Fibroblast of skin of scalp (primary cell): ENCODE measurements at places on chromosomes 7 and 10.
A peak's percentile ranks its signal among the peaks of the same experiment; 100 is the strongest.

DNA sequence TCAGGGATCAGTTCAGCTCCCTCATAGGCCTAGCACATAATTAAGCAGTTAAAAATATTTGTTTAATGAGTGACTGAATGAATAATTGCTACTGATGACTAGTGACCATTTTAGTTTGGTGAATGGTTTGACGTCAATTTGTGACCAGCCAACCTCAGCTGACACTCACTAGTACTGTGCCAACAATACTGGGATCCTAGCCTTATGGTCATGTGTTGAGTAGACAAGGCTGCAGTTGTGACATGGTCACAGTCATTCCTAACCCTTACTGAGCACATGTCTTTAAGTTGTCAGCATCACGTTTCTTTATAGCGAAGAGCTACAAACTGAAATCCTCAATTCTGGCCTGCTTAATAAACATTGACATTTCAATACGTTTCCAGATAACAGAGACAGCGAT lies 86.9 kb upstream of the SLC26A5 start:
- no peak for DNase-seq

DNA sequence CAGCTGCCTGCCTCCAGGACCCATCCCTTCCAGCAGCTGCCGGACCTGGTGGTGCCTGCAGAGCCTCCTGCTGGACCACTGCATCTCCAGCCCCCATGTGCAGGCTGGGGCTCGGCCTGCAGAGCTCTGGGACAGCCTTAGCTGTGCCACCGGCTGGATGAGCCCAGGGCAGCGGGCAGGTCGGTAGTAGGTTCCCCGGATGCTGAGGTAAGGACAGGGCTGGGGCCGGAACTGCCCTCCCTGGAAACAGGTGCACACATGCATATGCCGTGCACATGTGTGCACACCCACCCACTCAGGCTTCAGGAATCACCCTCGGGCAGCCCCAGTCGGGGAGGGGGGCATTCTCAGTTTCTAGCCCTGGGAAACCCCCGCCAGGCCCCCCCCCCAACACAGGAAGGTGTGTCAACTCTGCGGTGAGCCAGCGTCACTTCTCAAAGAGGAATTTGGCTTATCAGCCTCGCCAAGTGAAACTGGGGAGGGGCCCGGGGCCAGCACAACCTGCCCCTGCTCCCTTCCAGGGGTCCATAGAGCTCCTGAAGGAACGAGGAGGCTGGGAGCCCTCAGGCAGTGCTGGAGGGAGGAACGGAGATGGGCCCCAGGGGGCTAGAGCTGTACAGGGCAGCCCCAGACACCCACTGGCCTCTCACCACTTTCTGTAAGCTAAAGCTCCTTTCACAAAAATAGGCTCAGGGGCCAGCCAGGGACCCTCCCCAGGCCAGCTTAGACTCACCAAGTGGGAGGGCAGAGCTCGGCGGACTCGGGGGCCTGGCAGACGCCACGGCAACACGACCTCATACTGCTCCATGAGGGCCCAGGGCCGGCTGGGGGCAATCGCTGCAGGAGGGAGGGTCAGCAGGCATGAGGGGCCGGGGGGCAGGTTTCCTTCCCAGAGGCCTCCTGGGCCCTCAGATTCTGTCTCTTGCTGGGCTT lies 1.7 kb downstream of the ADAM8 start:
- DNase-seq = no peak

GRCh38 chr7:130381468-130382312 lies 1.4 kb downstream of the CPA1 start:
- DNase-seq = no peak

DNA sequence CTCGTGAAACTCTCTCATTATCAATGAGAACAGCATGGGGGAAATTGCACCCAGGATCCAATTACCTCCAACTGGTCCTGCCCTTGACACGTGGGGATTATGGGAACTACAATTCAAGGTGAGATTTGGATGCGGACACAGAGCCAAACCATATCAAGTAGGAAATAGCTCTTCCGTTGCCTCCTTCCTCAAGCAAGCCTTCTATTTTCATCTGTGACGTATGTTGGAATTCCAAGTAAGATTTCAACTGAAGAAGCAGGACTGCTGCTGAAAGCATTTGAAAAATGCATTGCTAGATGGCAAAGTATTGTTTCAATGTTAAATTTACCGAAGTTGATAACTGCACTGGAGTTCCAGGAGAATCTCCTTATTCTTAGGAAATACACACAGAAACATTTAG lies 178.1 kb upstream of the GALNT17 start:
- no peak for DNase-seq

DNA sequence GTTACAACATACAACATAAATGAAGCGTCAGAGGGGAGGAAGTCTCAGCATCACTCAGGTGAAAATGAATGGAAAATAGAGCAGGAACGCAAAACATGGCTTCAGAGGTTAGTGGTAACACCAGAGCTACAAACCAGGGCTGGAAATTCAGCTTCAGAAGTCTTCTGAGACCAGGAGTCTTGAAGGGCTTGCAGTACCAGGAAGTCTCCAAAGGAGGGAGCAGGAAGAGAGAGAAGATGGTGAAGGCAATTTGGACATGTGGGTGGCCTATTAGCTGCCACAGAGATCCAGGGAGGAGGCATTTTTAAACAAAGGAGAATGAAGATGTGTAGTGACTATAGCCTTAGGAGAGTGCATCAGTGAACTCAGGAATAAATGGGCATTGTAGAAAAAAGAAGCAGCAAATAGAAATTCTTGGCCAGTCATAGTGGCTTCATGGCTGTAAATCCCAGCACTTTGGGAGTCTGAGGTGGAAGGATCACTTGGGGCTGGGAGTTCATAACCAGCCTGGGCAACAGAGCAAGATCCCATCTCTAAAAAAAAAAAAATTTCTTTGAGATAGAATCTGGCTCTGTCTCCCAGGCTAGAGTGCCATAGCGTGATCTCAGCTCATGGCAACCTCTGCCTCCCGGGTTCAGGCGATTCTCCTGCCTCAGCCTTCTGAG lies 9.3 kb upstream of the TET1 start:
- DNase-seq = peak; percentile 87

GRCh38 chr10:43195557-43195956 lies 57.3 kb downstream of the CSGALNACT2 start:
- DNase-seq = no peak

GRCh38 chr10:117801691-117802090 lies 245.1 kb downstream of the RAB11FIP2 start:
- DNase-seq = no peak

GRCh38 chr7:47239034-47239433 lies 342.9 kb downstream of the TNS3 start:
- no peak for DNase-seq

- no peak for DNase-seq
Measured at GRCh38 chr10:26445411-26446031, 7.4 kb downstream of the APBB1IP start.

GRCh38 chr10:114632869-114633715 lies 25.0 kb downstream of the ABLIM1 start:
- DNase-seq = peak; percentile 97

DNA sequence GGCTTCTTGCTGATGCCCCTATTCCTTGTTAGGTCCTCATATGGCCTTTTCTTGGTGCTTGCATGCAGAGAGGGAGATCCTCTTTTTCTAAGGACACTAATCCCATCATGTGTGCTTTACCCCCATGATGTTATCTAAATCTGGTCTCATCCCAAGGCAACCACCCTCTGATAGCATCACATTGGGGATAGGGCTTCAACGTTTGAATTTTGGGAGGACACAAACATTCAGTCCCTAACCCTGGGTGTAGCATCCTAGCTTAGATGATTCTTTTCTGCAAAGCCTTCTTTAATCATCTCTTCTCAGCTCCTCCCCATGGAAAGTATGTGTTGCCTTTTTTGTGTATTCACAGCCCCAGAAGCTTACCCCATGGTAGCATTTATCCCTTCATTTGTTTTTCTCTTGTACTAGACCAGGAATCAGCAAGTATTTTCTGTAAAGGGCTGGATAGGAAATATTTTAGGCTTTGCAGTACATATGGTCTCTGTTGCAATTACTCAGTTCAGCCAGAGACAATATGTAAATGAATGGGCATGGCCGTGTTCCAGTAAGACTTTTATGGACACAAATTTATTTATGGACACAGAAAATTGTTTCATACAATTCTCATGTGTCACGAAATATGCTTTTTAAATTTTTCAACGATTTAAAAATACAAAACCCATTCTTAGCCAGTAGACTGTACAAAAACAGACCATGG lies 101.5 kb upstream of the CSTF2T start:
- peak; percentile 47 for DNase-seq

- DNase-seq = peak; percentile 52
Measured at GRCh38 chr7:77940647-77941046, 142.1 kb downstream of the PHTF2 start.

GRCh38 chr7:92834507-92835260 lies 1.7 kb downstream of the CDK6 start:
- peak; percentile 18 for DNase-seq

- peak; percentile 47 for DNase-seq
Measured at GRCh38 chr7:15199482-15199881, 296.9 kb upstream of the DGKB start.

GRCh38 chr10:33703501-33704213 lies 369.2 kb upstream of the NRP1 start:
- DNase-seq = peak; percentile 79

DNA sequence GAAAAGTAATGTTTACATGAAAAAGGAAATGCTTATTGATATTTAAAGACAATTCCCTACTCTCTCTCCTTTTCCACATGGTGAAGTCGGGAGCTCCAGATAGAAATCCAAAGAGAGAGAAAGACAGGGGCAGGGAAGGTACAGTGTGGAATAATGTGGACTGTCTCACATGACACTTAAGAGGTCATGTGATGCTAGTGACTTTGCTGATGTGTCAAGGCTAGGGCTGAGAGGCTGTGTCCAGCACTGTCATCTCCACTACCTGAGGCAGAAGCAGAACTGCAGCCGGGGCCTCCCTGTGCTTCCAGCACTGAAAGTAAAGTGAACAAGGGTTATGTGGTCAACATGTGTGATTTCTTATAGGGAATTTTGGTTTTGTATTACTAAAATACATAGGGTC lies 26.0 kb downstream of the NRG3 start:
- no peak for DNase-seq

- DNase-seq = peak; percentile 46
Measured at GRCh38 chr10:60353519-60354258, 36.0 kb downstream of the ANK3 start.

GRCh38 chr7:11952972-11953371 lies 121.0 kb upstream of the THSD7A start:
- no peak for DNase-seq

- DNase-seq = no peak
Measured at GRCh38 chr7:10720042-10720441, 253.6 kb upstream of the PHF14 start.

DNA sequence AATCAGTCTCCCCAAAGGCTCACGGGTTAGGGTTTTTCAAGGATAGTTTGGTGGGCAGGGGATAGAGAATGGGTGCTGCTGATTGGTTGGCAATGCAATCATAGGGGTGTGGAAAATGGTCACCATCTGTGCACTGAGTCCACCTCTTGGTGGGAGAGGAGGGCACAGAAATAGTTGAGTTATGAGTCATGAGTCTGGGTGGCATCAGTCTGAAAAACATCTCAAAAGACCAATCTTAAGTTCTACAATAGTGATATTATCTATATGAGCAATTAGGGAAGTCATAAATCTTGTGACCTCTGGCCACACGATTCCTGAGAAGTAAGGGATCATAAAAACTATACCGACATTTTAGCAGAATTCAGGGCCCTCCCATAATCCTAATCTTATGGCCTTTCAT lies 62.7 kb downstream of the LGI1 start:
- no peak for DNase-seq

DNA sequence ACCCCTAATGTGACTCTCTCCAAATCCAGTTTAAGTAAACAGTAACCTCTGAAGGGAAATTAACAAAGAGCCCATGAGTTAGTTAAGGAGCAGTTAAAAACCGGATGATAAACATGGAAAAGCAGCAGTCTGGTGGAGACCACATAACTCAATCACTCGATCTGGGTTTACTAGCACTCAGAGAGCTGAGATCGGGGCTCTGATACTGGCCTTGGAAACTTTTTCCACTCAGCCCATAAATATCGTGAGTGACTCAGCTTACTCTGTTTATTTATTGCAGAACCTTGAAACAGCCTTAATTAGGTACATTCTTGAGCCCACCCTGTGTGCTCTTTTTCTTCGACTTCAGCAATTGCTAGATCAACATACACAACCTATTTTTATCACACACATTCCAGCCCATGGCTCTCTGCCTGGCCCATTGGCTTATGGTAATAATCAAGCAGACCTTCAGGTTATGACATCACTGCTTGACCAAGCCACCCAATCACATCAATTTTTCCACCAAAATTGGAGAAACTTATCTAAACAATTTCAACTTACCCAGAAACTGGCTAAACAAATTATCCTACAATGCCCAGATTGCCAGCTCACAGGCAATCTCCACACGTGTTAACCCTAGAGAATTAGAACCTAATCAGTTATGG lies 82.2 kb upstream of the GPR22 start:
- peak; percentile 75 for DNase-seq

DNA sequence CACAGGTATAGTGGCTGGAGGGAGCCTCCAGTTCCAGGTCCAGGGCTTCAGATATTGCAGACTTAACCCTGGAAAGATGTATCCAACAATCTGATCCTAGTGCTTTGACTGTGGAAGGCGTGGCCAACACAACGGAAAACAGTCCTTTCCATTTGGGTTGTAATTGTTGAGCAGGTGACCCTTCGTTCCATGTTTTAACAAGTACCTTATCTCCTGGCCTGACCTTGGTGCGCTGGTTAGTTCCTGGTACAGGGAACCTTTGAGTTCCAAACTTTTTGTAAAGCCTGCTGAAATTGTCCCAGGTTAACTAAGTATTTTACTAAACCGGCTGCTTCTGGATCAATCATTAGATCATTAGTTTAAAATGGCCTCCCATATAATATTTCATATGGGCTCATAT lies 23.9 kb upstream of the GIMAP6 start:
- DNase-seq = no peak

DNA sequence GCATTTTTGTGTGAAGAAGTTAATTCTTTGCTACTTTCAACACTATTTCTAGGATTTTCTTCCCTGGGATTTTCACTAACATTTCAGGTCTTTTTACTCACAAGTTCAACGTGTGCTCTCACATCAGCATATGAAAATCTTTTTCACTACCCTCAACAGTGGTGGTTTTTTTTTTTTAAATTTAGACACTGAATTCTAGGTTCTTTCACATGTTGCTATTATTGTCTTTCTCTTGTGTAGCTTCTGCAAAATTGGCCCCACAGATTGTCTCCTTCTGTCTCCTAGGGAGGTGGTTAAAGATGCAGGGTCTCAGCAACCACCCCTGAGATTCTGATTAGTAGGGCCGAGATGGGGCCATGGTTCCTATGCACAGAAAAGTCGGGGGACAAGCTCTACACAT lies 165.0 kb upstream of the GPR26 start:
- DNase-seq = no peak

GRCh38 chr10:44282626-44283300 lies 102.1 kb downstream of the CXCL12 start:
- DNase-seq = no peak

GRCh38 chr10:125538947-125539731 lies 143.8 kb downstream of the TEX36 start:
- DNase-seq = no peak

GRCh38 chr7:49778731-49779270 lies 5.4 kb downstream of the VWC2 start:
- no peak for DNase-seq
